ENCODE measurements at places on chromosomes 1 and 21.

GRCh38 chr1:57748719-57749118, 324.9 kb upstream of the DAB1 start:
- no peak for DNase-seq

DNA sequence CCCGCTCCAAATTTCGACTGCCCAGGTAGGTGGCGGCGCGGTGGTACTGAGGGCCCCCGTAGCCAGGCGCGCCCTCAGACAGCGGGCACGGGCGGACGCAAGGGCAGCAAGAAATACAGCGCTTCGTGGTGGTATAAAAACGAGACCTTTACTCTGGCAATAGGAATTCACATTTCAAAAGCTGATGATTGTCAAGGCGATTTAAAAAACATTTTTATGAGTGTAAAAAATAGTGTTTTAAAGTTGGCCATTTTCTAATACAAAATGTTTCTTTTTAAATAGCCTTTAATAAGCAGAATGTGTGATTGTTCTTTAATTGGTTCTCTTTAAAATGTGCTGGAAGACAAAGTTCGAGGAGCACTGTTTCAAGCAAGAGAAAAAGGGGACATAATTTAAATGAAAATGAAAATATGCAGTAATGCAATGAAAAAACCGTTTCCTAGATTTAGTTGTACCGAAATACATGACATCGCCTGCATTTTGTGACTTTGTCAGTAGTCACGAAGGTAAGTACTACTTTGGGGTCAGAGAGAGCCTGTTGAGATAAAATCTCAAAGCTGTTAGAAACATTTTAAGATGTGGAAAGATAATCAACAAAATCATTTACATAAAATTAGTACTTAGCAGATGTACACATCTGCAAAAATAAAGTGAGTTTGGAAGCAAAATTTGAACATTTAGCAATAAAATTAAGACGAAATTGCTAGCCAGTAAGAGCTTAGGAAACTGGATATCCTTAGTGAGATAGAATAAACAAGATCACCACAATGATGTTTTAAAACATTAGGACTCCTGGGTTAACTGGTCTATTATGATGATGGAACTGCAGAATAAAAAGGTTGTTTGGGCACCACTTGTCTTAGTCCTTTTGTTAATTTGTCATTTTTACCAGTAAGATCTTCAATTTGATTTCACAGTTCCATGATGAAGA, 1.1 kb upstream of the PSMG1 start:
- no peak for DNase-seq

DNA sequence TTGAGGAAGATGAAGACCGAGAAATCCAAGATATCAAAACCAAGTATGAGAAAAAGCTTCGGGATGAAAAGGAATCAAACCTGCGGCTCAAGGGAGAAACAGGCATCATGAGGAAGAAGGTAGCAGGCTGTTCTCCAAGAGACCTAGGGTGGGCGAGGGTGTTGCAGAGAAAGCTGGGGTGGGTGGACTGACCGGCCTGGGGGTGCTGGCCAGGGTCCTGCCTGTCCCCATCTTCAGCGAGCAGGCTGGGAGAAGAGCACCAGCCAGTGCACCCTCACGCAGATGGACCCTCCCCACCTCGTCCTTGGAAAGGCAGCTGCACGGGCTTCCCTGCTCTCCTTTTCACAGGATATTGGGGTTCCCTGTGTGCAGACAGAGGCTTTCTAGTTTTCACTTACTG, 46.9 kb upstream of the TMEM125 start:
- DNase-seq: no peak

- no peak for DNase-seq
Measured at GRCh38 chr1:238628110-238628509, 737.4 kb upstream of the ZP4 start.

- no peak for DNase-seq
Measured at GRCh38 chr1:212774584-212774983, 17.0 kb downstream of the NSL1 start.

All from stimulated activated CD4-positive, alpha-beta T cell treated with anti-CD3 and anti-CD28 coated beads, Interleukin-2, amount 100 ng/mL, for 4 hours (primary cell).